CD8-positive, alpha-beta memory T cell (primary cell): ENCODE measurements at places on chromosomes 6 and 20. TPM values are rescaled to one million over a fixed set of nuclear protein-coding genes. Genes with fewer than 3 reads are reported as not detected.

DNA sequence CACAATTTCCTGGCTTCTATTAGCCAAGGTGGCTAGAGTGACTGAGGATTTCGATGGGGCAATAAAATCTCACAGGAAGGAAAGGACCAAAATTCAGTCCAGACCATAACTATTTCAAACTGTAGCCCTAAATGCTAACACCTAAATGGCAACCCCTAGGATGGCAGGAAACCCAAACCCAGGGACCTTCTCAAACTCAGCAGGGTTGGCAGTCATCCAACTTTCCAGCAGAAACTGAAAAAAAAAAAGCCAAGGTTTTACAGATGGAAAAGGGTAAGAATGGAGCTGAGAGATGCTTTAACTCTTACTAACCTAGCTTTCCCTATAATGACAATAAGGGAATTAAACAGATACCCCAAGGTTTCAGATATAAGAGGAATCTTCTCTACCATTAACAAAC lies 10.5 kb downstream of the IBTK start:
- H3K27me3 ChIP-seq, result no peaks in the 10 kb centered on the region
- H3K4me1 ChIP-seq, result no peaks in the 10 kb centered on the region
- no peak overlapping the region for H3K4me3 ChIP-seq
- no peak overlapping the region for H3K27ac ChIP-seq

- peaks cover 4% of the 10 kb centered on the region for H3K36me3 ChIP-seq
- H3K27ac ChIP-seq, result peak overlapping the region; percentile 96
- DNase-seq, result no peak
- H3K4me3 ChIP-seq, result peak overlapping the region; percentile 86
- H3K4me1 ChIP-seq, result peaks cover 51% of the 10 kb centered on the region
- H3K27me3 ChIP-seq, result no peaks in the 10 kb centered on the region
These were observed 417 bp downstream of the VAPB start for GRCh38 chr20:58389324-58389967.

DNA sequence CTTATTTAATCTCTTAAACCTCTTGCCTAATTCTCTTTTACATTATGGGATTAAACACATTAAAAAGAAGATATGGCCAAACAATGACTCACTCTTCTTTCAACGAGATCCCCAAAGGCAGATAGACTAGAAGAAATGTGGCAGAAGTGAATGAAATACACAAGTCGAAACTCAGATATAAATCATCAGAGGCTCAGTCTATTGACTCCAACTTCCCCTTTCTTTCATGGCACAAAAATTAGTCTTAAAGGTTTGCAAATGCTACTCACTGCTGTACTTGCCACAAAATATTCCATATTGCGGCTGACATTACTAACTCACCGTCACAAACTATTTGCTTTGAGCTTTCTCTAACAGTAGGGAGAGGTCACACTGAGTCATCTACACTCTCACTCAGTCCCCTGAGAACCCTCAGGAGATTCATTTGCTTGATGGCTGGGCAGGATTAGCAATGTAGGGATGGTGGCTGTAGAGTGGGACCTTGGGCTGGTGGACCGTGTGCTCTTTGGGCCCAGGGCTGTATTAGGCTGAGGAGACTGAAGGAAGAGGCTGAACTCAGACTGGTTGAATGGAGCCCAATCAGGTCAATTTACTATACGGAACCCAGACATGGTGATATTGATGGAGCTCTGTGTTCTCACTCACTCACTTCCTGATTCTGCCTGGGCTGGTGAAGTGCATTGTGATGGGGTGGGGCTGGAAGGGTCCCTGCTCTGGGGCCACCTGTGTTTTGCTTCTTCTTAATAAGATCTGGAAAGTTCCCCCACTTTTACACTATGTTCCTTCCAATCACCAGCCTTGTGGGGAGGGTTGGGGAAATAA lies 42.8 kb upstream of the UBR2 start:
- no peak overlapping the region for H3K27ac ChIP-seq
- DNase-seq, result no peak
- H3K4me1 ChIP-seq, result no peaks in the 10 kb centered on the region
- no peak overlapping the region for H3K4me3 ChIP-seq
- no peaks in the 10 kb centered on the region for H3K27me3 ChIP-seq

DNA sequence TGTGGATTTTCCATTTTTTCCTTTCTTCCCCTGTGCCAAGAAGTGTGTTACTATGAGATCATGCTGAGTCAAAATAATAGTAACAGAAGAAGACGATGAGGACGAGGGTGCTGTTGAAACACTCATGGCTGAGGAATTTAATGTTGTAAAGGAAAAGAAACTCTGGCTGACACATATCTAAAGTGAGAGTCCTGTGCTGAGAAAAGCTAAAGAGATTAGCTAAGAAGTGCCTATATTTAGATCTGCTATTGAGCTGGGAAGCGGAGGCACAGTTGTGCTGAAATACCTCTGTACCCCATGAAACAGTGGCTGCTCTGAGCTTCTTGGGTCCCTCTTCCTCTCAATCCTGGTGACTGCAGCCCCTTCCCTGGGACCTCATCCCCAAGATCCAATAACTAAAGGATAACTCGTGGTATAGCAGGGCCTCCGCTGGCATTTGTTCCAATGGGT lies 1.1 kb upstream of the SYTL3 start:
- peak overlapping the region; percentile 15 for H3K4me3 ChIP-seq
- H3K4me1 ChIP-seq, result peaks cover 47% of the 10 kb centered on the region
- no peak overlapping the region for H3K27ac ChIP-seq
- H3K36me3 ChIP-seq, result no peaks in the 10 kb centered on the region
- no peaks in the 10 kb centered on the region for H3K27me3 ChIP-seq

DNA sequence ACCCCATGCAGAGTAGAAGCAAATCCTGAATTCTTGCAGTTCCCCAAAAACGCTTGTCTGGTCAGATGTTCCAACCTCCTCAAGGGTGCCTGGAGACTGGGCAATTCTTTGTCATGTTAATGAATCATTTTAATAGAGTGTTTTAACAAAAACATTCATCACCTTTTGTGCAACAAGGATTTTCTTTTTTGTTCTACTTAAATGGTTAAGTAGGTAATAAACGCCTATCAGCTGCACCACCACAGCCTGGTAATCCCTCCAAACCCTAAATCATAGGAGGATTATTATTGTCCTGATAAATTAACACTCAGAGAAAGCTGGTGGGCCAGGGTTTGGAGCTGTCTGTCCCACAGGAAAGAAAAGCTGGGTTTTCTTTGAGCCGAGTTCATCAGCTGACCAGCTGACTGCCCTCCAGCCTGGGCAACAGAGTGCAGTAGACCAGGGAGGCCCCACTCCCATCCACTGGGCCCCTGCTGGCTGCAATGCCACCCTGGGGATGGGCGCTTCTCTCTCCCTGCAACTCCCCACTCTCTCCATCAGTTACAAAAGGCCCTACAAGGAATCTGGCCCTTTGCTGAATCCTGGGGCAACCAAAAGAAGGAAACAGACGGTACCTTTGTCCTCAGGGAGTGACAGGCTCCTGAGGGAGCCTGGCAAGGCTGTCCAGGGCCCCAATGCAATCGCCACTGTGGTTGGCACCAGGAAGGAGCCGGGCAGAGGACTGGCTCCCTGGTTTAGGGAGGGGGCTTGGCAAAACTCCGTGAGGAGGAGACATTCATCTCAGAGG lies 23.1 kb upstream of the BMP7 start:
- no peak for DNase-seq
- H3K4me3 ChIP-seq, result no peak overlapping the region
- H3K36me3 ChIP-seq, result no peaks in the 10 kb centered on the region

Gene HLA-DOA
- 6.9 TPM for total RNA-seq

DNA sequence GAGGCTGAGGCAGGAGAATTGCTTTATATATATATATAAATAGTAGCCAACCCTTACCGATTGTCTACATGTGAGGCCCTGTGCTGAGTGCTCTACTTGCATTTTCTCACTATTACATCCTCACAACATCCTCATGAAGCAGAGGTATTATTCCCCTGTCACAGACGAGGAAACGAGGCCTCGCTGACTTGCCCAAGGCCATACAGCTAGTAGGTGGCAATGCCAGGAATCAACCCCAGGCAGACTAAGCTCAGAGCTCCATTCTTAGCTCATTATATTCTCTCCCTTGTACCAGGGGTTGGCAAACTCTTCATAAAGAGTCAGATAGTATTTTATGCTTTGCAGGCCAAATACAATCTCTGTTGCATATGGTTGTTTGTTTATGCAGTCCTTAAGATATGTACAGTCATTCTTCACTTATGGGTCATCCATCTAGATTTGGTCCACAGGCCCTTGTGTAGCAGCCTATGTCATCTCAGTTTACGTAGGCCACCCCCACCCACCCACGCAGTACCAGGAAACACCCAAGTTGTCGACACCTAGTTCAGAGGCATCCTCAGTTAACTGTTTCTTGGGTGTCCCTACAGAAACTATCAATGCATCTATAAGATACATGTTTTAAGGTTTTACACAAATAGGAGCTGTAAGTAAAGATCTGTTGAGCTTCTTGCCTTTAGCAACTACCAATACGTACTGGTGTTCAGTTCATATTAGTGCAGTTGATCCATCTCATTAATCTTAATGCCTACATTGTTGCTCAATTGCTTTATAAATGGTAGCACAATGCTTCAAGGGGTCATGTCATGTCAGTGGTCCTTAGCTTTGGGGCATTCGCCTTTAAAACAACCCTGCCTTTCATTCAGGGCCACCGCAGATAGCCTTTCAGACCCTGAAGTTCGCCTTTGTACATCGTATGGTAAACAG lies 3.0 kb downstream of the CASS4 start:
- DNase-seq, result peak; percentile 33
- H3K27me3 ChIP-seq, result no peaks in the 10 kb centered on the region
- peak overlapping the region; percentile 8 for H3K4me3 ChIP-seq
